Endothelial cell (in vitro differentiated cells): ENCODE measurements at places on chromosomes 2 and 18. TPM values are rescaled to one million over a fixed set of nuclear protein-coding genes. Genes with fewer than 3 reads are reported as not detected.
A peak's percentile ranks its signal among the peaks of the same experiment; 100 is the strongest.

The ZNF521 gene
- total RNA-seq: 238 TPM

The BOLL gene
- total RNA-seq: not detected

The NYAP2 gene
- not detected for total RNA-seq

The CTNNA2 gene
- 4.7 TPM for total RNA-seq

The NTSR2 gene
- total RNA-seq: not detected

The GPR35 gene
- 0.77 TPM for total RNA-seq

The SYT4 gene
- total RNA-seq: 0.26 TPM

The GCG gene
- not detected for total RNA-seq

The PFN4 gene
- 1.0 TPM for total RNA-seq

GRCh38 chr2:175690113-175690837, 311.8 kb downstream of the LNPK start:
- no peak overlapping the region for H3K27ac ChIP-seq
- H3K4me3 ChIP-seq: no peak overlapping the region
- DNase-seq: peak; percentile 57
- H3K27me3 ChIP-seq: peaks cover 1% of the 10 kb centered on the region

GRCh38 chr2:134201533-134201932, 52.3 kb upstream of the MGAT5 start:
- H3K27ac ChIP-seq: no peak overlapping the region
- no peaks in the 10 kb centered on the region for H3K36me3 ChIP-seq
- peaks cover 39% of the 10 kb centered on the region for H3K4me1 ChIP-seq
- no peak for DNase-seq
- H3K27me3 ChIP-seq: no peaks in the 10 kb centered on the region

DNA sequence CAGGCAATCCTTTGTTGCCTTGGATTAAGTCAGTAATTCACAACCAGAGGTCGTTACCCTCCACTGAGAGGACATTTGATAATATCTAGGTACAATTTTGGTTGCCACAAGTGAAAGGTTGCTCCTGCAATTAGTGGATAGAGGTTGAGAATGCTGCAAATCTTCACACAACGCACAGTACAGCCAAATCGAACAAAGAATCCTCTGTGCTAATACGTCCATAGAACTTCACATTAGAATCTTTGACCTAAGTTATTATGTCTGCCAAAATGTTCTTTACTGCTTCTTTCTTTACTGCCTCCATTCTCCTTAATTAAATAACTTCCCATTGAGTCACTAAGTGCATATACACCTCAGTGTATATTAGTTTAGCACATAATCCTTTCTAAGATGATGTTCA, 879.5 kb downstream of the TRIB2 start:
- H3K4me1 ChIP-seq: no peaks in the 10 kb centered on the region
- H3K27ac ChIP-seq: no peak overlapping the region
- H3K27me3 ChIP-seq: no peaks in the 10 kb centered on the region
- DNase-seq: no peak
- no peaks in the 10 kb centered on the region for H3K36me3 ChIP-seq
- H3K4me3 ChIP-seq: no peak overlapping the region

GRCh38 chr2:70304498-70304897, 2.6 kb upstream of the FAM136A start:
- H3K36me3 ChIP-seq: no peaks in the 10 kb centered on the region
- no peaks in the 10 kb centered on the region for H3K4me1 ChIP-seq
- no peak overlapping the region for H3K27ac ChIP-seq
- no peaks in the 10 kb centered on the region for H3K27me3 ChIP-seq
- H3K4me3 ChIP-seq: no peak overlapping the region
- DNase-seq: no peak

- H3K4me1 ChIP-seq: no peaks in the 10 kb centered on the region
- no peaks in the 10 kb centered on the region for H3K36me3 ChIP-seq
- no peak overlapping the region for H3K4me3 ChIP-seq
- H3K27me3 ChIP-seq: no peaks in the 10 kb centered on the region
- H3K27ac ChIP-seq: no peak overlapping the region
These were observed 1408.2 kb upstream of the PIK3C3 start for GRCh38 chr18:40546875-40547274.

DNA sequence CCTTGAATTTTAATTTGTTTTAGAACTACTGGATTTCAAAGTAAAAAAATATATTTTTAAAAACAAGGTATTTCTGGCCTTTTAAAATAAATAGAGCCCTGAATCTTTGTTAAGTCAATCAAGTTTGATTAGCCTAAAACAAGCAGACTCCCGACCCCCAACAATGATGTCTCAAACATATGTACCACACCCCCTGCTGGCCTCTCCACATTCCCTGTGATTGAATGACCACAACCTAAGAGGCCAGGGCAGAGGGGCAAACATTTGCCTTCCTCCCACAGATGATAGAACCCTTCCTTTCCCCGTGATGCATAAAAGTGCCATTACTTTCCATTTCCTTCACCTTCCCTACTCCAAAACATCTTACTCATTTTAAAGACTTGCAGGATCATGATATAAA, 130.9 kb downstream of the STK39 start:
- H3K36me3 ChIP-seq: no peaks in the 10 kb centered on the region
- H3K27ac ChIP-seq: no peak overlapping the region
- H3K4me1 ChIP-seq: peaks cover 20% of the 10 kb centered on the region

DNA sequence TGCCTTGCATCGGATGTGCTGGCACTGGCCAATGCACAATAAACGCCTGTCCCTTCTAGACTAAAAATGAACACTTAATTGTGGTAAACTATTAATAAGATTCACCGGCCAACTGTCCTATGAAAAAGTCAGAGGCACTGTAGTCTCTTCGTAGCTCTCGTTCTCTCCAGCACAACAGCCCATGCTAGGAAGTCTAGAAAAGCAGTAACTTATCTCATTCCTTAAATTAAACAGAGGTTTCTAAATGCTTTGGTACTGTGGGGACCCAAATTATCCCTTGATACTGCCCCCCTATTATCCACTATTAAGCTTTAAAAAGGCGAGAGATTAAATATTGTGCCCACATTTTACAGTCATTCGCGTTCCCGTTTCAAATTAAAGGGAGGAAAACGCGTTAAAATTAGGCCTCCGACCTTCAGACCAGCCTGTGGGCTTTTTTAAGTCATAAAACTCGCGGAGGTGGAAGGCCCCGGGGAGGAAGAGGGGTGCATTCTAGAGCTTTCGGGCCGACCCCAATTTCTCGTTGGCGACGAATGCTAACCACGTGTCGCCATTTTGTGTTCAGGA, 1.5 kb upstream of the PCBP1 start:
- no peak for DNase-seq
- H3K27ac ChIP-seq: peak overlapping the region; percentile 98
- peaks cover 45% of the 10 kb centered on the region for H3K4me1 ChIP-seq
- H3K27me3 ChIP-seq: peaks cover 22% of the 10 kb centered on the region
- peak overlapping the region; percentile 89 for H3K4me3 ChIP-seq

- no peaks in the 10 kb centered on the region for H3K36me3 ChIP-seq
- peaks cover 23% of the 10 kb centered on the region for H3K4me1 ChIP-seq
- no peak for DNase-seq
- H3K4me3 ChIP-seq: no peak overlapping the region
These were observed 270.0 kb upstream of the PXDN start for GRCh38 chr2:2014251-2014771.

- H3K27ac ChIP-seq: no peak overlapping the region
- no peak for DNase-seq
- peaks cover 5% of the 10 kb centered on the region for H3K36me3 ChIP-seq
- peaks cover 13% of the 10 kb centered on the region for H3K4me1 ChIP-seq
- H3K4me3 ChIP-seq: no peak overlapping the region
These were observed 13.0 kb downstream of the SIGLEC15 start for GRCh38 chr18:45838302-45839070.

GRCh38 chr2:118750959-118751565, 96.4 kb downstream of the EN1 start:
- H3K27ac ChIP-seq: no peak overlapping the region
- no peaks in the 10 kb centered on the region for H3K4me1 ChIP-seq
- H3K4me3 ChIP-seq: no peak overlapping the region
- H3K27me3 ChIP-seq: peaks cover 6% of the 10 kb centered on the region
- no peaks in the 10 kb centered on the region for H3K36me3 ChIP-seq

DNA sequence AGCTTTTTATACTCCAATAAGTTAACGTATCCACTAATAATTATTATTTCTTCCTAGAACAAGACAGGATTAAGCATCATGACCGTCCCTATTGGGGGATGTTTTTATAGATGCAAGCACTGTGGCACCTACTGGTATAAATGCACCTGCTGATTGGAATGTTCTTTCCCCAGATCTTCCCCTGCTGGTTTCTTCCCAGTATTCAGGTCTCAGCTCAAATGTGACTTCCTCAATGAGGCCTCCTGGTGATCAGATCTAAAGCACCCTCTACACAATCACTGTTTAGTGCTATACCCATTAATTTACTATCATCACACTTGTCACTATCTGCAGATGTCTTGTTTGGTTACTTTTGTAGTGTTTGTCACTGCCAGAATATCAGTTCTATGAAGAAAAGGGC, 3.9 kb upstream of the TYMS start:
- DNase-seq: no peak
- peaks cover 6% of the 10 kb centered on the region for H3K4me1 ChIP-seq
- no peaks in the 10 kb centered on the region for H3K36me3 ChIP-seq
- H3K27ac ChIP-seq: no peak overlapping the region
- no peak overlapping the region for H3K4me3 ChIP-seq

GRCh38 chr2:127330753-127331152, 36.8 kb upstream of the ERCC3 start:
- no peaks in the 10 kb centered on the region for H3K27me3 ChIP-seq
- no peaks in the 10 kb centered on the region for H3K4me1 ChIP-seq
- no peak for DNase-seq

DNA sequence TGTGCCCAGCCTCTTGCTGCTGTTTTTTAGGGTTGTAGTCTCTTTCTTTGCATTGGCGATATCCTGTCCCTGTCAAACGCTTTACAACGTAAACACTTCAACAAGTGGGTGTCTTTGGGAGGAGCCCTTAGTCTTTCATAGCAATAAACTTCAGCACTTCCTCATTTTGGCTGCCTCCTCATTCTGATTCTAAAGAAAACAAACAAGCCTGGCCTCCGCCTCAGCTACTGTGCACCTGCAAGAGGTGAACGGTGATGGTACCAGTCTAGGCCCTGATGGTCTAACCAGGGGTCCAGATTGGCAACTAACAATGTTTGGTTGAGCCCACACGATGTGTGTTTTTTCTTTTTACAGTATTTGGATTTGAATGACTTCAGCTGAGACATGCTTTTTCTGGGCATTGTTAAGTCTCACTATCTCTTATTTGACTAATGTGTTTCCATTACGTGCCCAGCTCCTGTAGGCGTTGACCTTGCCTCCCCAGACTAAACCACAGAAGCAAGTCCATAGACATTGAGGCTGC, 53.2 kb upstream of the CUL3 start:
- no peaks in the 10 kb centered on the region for H3K36me3 ChIP-seq
- peaks cover 11% of the 10 kb centered on the region for H3K4me1 ChIP-seq
- H3K27ac ChIP-seq: no peak overlapping the region
- H3K4me3 ChIP-seq: no peak overlapping the region

- H3K4me3 ChIP-seq: peak overlapping the region; percentile 84
- no peak overlapping the region for H3K27ac ChIP-seq
- no peak for DNase-seq
- peaks cover 6% of the 10 kb centered on the region for H3K27me3 ChIP-seq
These were observed 20.2 kb upstream of the TUBB6 start for GRCh38 chr18:12287684-12288402.

GRCh38 chr2:40556293-40556692, 104.4 kb upstream of the SLC8A1 start:
- no peaks in the 10 kb centered on the region for H3K27me3 ChIP-seq
- no peaks in the 10 kb centered on the region for H3K4me1 ChIP-seq
- H3K36me3 ChIP-seq: no peaks in the 10 kb centered on the region
- no peak for DNase-seq
- H3K4me3 ChIP-seq: no peak overlapping the region

GRCh38 chr2:175823002-175823706, 178.9 kb downstream of the LNPK start:
- H3K27ac ChIP-seq: no peak overlapping the region
- H3K36me3 ChIP-seq: no peaks in the 10 kb centered on the region
- no peaks in the 10 kb centered on the region for H3K4me1 ChIP-seq
- no peaks in the 10 kb centered on the region for H3K27me3 ChIP-seq
- no peak for DNase-seq
- no peak overlapping the region for H3K4me3 ChIP-seq

GRCh38 chr18:21331065-21331464, 89.0 kb downstream of the GREB1L start:
- DNase-seq: no peak
- H3K4me3 ChIP-seq: no peak overlapping the region
- peaks cover 3% of the 10 kb centered on the region for H3K36me3 ChIP-seq
- no peak overlapping the region for H3K27ac ChIP-seq
- no peaks in the 10 kb centered on the region for H3K27me3 ChIP-seq
- H3K4me1 ChIP-seq: peaks cover 27% of the 10 kb centered on the region

GRCh38 chr18:50014606-50015005, 180.3 kb downstream of the MYO5B start:
- no peak overlapping the region for H3K4me3 ChIP-seq
- no peak overlapping the region for H3K27ac ChIP-seq
- no peak for DNase-seq
- H3K27me3 ChIP-seq: no peaks in the 10 kb centered on the region
- H3K4me1 ChIP-seq: no peaks in the 10 kb centered on the region

GRCh38 chr2:53216805-53217204, 550.8 kb upstream of the CHAC2 start:
- no peaks in the 10 kb centered on the region for H3K36me3 ChIP-seq
- no peaks in the 10 kb centered on the region for H3K27me3 ChIP-seq
- no peaks in the 10 kb centered on the region for H3K4me1 ChIP-seq

DNA sequence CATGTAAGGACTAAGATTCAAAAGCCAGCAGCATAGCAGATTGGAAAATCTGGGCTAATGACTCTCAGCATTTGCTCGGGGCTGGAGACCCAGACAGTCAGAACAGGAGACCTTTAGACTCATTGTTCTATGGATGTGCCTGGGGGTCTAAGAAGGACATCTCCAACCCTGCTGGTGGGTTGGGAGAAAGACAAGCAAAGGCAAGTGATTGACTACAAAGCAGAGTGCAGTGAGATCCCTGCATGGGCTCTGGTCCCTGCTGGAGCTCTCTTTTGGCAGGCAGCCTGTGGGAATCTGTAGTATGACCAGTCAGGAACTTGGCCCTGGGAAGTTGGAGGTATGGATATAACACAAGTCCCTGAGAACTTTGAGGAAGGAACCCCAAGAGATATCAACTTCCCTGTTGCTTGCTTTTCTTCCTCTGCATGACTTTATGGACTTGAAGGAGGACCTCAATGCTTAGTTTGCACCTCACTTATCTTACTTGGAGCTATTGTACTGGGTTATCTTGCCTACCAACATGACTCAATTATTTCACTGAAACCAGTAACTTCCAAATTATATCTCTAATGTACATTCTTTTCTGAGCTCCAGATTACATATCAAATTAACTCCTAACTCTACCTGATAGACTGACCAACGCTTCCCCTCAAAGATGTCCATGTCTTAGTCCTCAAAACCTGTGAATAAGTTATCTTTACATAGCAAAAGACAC, 236.0 kb downstream of the CYRIA start:
- H3K27me3 ChIP-seq: peaks cover 6% of the 10 kb centered on the region
- no peak overlapping the region for H3K27ac ChIP-seq
- no peaks in the 10 kb centered on the region for H3K4me1 ChIP-seq
- DNase-seq: no peak
- H3K4me3 ChIP-seq: no peak overlapping the region

GRCh38 chr2:230872968-230873660, 8.4 kb downstream of the ITM2C start:
- H3K36me3 ChIP-seq: peaks cover 17% of the 10 kb centered on the region
- DNase-seq: no peak
- H3K4me1 ChIP-seq: peaks cover 39% of the 10 kb centered on the region
- H3K27me3 ChIP-seq: peaks cover 11% of the 10 kb centered on the region
- H3K4me3 ChIP-seq: no peak overlapping the region

- H3K36me3 ChIP-seq: no peaks in the 10 kb centered on the region
- H3K27me3 ChIP-seq: peaks cover 13% of the 10 kb centered on the region
- peak overlapping the region; percentile 47 for H3K4me3 ChIP-seq
- H3K4me1 ChIP-seq: peaks cover 21% of the 10 kb centered on the region
- DNase-seq: peak; percentile 31
- H3K27ac ChIP-seq: no peak overlapping the region
These were observed 131.9 kb downstream of the GLI2 start for GRCh38 chr2:120867290-120868241.
